ENCODE measurements at places on chromosomes 2 and 18.

- DNase-seq = no peak
These were observed 28.5 kb upstream of the MARCHF7 start for GRCh38 chr2:159683817-159684216.

- DNase-seq = no peak
These were observed 84.2 kb downstream of the LRRFIP1 start for GRCh38 chr2:237711458-237712150.

GRCh38 chr2:161571051-161571429 is 53.2 kb upstream of the SLC4A10 start:
- DNase-seq = no peak

DNA sequence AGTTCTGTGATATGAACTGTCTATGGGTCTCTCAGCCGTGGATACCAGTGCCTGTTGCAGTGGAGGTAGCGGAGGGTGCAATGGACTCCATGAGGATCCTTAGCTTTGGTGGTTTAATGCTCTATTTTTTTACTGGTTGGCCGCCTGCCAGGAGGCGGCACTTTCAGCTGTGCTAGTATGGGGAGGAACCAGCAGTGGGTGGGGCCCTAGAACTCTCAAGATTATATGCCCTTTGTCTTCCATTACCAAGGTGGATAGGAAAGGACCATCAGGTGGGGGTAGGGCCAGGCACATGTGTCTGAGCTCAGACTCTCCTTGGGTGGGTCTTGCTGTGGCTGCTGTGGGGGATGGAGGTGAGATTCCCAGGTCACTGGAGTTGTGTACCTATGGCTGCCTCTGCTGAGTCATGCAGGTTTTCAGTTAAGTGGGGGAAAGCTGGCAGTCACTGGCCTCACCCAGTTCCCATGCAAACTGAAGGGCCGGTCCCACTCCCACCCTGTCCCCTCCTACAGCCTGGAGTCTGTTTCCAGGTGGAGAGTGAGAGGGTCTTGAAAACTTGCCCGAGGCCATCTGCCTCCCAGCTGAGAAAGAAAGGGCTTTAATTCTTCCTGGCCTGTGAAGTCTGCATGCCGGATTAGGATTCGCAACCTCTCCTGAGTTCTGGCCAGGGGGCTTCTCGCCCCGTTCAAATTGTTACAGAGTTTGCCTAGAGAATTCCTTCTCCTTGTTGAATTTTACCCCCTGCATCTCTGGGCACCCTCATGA is 14.5 kb downstream of the KCNS3 start:
- no peak for DNase-seq

DNA sequence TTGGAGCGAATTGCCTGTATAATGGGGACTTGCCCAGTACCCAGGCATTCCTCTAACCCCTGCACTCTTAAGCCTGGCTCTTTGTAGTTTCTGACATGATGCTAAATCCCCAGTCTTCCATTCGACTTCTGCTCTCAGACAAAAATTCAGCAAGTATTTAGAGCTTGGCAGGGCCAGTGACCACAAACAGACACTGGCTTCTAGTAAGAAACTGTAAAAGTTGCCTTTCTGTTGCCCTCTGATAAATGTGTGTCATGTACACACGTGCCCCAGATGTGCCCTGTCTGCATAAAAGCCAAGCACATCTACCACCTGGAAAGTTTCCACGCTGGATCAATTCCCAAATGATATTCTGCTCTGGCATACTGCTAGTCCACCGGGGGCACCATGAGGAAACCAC is 18.0 kb downstream of the PAX3 start:
- no peak for DNase-seq
